ENCODE measurements at places on chromosomes 7 and 10.

DNA sequence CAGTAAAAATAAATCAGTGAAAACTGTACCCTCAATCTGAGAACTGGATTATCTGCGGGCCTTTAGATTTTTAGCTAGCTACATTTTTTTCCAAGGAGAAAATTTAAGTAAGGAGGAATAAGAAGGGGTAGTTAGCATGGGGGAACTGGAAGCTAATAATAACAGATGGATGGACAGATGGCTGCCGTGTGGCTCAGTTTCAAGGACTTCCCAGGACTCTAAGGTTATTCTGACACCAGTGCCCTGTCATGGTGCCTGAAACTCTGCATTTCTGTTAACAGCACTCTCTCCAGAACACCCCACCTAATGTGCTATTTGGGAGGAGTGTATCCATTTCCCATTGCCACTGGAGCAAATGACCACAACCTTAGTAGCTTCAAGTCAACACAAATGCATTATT, 75.7 kb upstream of the PDE1C start:
- no peak for DNase-seq

GRCh38 chr10:78424723-78425122, 391.1 kb downstream of the RPS24 start:
- DNase-seq, result no peak

DNA sequence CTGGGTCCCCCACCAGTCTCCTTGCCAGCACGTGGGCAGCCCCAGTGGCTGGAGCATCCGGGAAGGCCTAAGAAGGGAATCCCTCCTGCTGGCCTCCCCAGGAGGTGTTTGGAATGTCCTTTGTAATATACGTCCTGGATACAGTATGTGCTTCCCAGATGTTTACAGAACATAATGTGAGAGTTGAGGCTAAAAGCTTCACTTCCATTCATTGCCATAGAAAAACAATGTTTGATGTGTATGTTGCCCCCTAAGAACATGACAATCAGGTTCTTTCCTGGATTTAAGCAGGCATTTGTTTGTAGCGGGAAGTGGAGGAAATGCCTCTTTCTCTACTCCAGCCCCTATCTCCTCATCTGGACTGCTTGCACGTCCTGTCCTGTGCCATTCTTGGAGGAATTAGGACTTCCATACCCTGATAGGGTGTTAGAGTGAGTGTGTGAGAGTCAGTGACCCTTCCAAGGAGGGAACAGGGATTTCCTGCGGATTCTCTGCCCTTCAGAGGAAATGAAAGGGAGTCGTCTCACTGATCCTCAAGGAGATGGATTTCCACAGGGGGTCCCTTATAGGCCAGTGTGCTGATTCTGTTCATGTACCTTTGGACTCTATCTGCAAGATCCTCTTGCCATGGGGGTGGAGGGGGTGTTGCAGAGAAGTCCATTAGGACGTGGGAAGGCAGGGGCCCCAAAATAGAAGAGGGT, 1.2 kb downstream of the IGFBP1 start:
- no peak for DNase-seq

- DNase-seq, result no peak
Observed at GRCh38 chr10:62049624-62050345, 148.3 kb downstream of the ARID5B start.

GRCh38 chr7:82841828-82842227, 320.9 kb downstream of the PCLO start:
- no peak for DNase-seq

DNA sequence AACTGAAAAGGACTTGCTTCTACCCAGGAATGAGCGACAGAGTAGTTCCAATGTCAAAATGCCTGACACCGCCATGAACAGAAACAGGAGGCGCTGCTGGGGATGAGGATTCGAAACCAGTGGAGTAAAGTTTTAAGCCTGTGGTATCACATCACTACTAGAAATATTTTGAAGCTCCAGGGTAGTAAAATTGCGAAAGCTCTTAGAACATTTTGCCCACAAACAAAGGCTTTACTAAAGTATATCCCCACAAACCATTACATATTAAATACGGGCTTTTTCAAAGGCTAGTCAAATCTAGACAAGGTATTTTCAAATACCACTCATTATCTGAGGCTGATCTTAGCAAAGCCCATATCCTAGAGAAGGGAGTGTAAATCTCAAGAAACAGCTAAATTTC, 2.4 kb downstream of the PRDX3 start:
- no peak for DNase-seq

DNA sequence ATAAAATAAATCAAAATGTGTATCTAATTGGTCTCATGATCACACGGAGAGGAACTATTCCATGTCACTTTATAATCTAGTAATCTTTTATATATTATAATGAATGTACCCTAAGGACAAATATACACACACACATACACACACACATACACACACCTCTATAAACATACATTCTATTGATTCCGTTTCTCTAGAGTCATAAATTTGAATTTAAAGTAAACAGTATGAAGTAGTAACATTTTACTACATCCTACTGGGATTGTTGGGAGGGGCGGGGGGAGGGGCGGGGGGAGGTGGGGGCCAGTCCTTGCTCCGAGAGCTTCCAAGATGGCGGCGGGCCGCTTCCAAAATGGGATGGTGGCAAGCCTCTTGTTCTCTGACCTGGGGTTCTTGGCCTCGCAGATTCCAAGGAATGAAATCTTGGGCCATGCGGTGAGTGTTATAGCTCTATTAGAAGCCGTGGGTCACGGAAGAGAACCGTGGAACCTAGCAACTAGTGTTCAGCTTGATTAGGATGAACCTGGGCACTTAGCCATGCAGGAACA, 143.2 kb downstream of the REEP3 start:
- DNase-seq, result no peak

DNA sequence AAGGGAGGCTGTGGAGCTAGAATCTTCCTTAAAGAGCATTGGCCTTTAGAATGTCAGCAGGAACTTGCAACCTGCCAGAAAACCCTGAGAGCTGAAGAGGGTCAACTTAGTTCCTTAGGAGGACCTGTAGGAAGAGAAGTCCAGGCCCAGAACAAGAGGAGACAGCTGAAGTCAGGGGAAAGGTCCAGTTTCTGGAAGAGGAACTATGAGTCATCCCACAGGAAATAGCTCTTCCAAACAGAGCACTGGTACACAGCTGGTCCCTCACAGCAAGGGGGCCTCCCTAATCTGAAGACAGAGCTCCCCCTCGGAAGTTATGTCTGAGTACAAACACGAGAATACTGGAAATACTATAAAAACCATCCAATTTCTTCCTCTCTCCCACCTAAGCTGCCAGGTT, 98.9 kb downstream of the HERPUD2 start:
- DNase-seq, result no peak

- DNase-seq, result no peak
Observed at GRCh38 chr7:110486549-110486948, 604.4 kb upstream of the LRRN3 start.

GRCh38 chr10:71392292-71392691, 4.4 kb upstream of the CDH23 start:
- no peak for DNase-seq
